ENCODE measurements at places on chromosomes 7 and 10.

DNA sequence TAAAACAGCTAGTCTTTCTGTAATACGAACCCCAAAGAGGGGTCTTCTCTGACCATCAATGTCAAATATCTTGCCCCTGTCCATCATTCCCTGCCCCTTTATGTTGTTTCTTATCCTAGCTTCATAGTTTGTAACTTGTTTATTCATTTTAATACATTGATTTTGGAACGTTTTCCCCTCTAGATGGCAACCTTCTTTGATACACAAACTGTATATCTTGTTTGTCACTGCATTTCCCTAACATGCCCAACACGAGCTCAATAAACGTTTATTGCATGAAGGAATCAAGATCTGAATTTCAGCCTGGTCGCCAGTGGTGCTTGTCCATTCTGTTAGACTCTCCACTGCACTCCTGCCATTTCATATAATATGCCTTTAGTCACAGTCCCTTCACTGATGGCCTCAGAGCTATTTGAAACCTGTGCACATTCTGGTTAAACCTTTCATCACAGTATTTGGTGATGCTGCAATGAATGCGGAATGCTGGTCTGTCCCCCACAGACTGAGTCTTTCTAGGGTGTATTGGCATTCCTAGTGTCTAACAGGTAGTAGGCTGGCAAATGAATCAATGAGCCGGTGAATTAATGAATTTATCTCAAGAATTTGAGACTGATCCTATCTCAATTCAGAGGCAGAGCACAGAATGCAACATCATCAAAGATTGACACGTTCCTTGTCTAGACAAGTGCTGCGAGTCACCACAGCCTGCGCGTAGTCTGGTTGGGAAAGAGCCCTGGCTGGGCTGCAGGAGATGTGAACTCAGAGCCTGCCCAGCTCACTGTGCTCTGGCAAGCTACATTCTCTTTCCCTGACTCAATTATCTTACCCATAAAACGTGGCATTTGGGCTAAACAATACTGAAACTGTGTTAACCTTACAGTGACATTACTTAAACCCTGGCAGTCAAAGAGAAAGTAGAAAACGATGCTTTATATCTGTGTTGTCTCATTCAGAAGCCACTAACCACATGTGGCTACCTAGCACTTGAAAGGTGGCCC is 55.2 kb upstream of the FRMD4A start:
- DNase-seq = no peak

GRCh38 chr7:110881721-110882120 is 209.2 kb upstream of the LRRN3 start:
- no peak for DNase-seq

- DNase-seq = peak; percentile 86
Observed at GRCh38 chr10:21525367-21526187, at the start of gene SKIDA1. SKIDA1 (minus strand) TSS chr10:21525682; CDS start chr10:21517822, 7,860 bp downstream.

GRCh38 chr10:69869291-69869961 is 67.7 kb downstream of the COL13A1 start:
- no peak for DNase-seq

- DNase-seq = no peak
Observed at GRCh38 chr7:101138213-101138870, 11.4 kb downstream of the SERPINE1 start.

DNA sequence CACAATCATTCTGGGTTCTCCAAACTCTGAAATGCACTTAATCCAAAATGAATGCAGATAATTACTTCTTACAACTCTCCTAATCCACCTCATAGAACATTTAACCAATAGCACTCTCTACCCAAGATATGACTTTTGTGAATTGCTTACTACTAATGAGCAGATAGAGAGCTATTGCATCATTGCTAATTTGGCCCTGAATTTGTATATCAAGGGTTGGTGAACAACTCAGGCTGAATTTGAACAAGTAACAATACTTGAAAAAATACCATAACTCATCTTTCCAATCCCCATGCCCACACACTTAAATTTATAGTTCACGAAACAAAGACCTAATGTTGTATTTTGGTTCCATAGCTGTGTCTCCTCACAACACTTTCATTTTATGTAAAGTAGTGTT is 246.0 kb downstream of the TSPAN12 start:
- DNase-seq = no peak

DNA sequence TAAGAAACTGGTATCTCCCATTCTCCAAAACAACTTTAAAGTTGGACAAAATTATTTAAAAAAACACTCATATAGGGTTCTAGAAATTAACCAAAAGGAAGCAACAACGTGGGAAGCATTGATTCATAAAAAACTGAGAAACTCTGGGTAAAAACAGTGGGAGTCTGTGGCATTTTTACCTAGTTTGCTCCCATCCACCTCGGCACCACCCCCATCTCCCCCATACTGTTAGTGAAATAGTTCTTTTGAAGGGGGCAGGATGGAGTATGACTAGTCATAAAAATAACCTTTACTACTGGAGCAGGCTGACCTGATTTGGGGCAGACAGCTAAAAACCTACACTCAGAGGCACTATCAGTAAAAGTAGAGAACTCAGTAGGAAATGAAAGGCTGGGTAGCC is 123.2 kb downstream of the AVL9 start:
- no peak for DNase-seq
